ENCODE measurements at places on chromosomes 4 and X.

- DNase-seq = no peak
Observed at GRCh38 chr4:105950701-105951100, 55.4 kb downstream of the NPNT start.

- DNase-seq = no peak
Observed at GRCh38 chrX:119573840-119574393, 446 bp upstream of the UBE2A start.

DNA sequence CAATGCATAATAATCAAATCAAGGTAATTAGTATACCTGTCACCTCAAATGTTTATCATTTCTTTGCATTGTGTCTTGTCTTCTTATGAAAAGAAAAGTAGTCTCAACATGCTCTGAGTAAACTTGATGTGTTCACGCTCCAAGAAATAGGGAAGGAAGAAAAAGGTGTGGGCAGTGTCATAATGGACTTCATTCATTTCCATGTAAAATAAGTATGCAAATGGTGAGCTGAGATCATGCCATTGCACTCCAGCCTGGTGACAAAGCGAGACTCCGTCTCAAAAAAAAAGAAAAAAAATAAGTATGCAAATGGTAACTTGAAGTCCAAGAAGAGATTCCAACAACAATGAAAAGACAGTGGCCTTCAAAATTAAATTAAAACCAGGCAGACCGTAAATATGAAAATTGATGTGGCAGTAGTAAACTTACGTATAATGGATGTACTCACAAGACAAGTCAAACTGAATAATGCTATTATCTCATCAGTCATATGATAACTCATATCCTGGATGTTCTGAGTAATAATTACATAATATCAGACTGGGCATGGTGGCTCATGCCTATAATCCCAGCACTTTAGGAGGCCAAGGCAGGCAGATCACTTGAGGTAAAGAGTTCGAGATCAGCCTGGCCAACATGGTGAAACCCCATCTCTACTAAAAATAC, 6.0 kb upstream of the CWH43 start:
- DNase-seq = no peak

- DNase-seq = no peak
Observed at GRCh38 chrX:138709886-138710791, 1.4 kb downstream of the FGF13 start.

GRCh38 chrX:107857837-107858236, 32.2 kb downstream of the MID2 start:
- no peak for DNase-seq

- no peak for DNase-seq
Observed at GRCh38 chr4:163959932-163960331, 465.4 kb downstream of the TMA16 start.

- no peak for DNase-seq
Observed at GRCh38 chr4:120418146-120418545, 351.5 kb upstream of the MAD2L1 start.

- no peak for DNase-seq
Observed at GRCh38 chr4:20356565-20356964, 104.9 kb downstream of the SLIT2 start.

DNA sequence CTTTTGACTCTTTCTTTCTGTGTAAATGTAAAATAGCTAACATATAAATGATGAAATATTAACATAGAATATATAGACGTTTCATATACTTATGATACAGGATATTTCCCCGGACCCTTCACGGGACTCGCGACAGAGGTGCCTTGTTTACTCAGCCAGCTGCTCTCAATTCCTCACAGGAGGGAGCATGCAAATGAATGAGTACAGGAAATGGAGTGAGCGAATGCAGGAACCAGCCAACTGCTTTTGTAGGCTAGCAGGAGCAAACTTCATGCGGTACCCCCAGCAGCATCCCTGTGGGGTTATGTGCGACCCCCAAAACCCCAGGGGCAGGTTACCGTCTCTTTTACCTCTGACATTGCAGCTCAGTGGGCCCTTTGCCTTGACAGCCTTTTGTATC, 110.3 kb upstream of the PDHA2 start:
- no peak for DNase-seq

DNA sequence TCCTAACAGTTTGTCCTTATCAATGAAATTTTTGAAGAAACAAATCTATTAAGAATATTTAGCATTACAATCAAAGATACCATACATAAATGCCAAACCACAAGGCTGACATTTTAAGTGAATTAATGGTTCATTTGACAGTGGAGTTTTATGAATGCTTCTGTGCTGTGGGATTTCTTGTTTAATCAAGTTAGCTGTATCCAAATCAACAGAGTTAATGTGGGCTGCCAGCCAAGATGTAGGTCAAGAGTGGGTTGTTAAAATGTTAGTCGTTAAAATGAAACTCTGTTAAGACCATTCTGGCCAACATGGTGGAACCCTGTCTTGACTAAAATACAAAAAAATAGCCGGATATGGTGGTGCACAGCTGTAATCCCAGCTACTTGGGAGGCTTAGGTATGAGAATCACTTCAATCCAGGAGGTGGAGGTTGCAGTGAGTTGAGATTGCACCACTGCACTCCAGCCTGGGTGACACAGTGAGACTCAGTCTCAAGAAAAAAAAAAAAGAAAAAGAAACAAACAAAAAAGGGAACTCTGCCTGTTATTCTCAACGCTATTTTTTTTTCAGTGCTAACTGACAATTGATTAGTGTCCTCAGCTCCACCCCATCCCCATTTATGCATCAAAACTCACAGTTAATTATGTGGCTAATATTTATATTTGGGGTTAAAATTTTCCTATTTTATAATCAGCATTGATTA, 20.2 kb downstream of the GPAT3 start:
- DNase-seq = no peak

DNA sequence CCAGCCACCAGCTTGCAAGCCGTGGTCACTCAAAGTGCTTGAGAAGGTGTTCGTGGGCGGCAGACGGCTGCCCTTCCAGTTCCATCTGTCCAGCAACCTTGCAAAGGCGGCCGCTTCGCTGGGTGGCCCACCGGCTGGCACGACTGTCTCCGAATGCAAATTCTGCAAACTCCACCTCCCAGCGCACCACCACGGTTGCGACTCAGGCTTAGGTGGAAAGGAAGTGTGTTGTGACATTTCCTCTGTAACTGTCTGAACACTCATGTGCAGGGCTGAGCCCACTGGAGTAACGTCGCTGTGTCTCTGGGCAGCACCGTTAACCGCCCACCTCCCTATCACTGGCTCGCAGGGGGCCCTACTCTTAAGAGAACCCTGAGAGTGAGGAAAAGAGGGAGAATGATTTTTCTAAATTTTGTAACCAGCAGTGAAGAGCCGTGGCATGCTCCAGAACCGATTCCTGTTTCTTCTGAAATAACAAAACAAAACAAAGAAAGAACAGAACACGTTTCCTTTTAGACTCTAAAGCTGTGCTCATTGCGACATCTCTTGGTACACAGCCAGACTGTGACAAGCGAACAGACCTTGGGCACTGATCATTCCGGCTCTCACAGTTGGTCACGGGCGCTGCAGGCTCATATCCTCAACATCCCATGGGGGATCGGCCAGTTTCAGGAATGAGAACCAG, at the start of gene P2RY8:
TSS of gene P2RY8 (minus strand) at position 155 of the 685 bp plus-strand sequence. CDS start 70,627 bp downstream, outside the sequence.
- DNase-seq = peak; percentile 77

DNA sequence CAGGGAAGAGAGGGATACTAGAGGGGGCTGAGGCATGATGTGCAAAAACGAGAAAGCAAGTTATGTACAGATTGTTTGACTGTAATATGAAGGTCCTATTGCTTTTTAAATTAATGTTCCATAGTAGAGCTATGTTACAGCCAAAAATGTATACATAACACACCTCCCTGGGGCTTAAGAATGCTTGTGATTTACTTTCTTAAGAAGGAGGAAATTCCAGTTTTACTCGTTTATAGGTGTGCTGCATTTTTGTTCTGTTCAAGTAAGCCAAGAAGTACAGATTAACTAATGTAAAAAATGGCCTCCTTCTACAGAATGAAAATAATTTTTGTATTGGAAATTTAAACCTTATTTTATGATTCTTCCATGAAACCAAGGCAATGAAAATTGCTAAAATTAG, 614.4 kb upstream of the NR3C2 start:
- no peak for DNase-seq

DNA sequence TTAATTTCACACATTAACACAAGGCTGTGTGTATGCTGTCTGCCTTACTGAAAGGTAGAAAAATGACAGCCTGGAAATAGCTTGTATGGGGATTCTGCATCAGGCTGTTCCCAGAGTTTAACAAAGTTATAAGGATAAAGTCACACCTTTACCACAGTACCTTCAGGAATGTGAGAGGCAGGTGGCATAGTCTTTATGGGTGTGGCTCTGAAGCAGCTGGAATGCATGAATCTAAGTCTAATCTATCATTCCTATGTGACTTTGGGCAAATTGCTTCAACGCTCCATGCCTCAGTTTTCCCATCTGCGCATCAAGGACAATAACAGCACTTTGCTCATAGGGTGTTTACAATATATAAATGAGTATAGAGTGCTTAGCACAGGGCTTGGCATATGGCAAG, 84.2 kb upstream of the EGFL6 start:
- no peak for DNase-seq

- no peak for DNase-seq
Observed at GRCh38 chr4:111930659-111931058, 214.6 kb upstream of the FAM241A start.

DNA sequence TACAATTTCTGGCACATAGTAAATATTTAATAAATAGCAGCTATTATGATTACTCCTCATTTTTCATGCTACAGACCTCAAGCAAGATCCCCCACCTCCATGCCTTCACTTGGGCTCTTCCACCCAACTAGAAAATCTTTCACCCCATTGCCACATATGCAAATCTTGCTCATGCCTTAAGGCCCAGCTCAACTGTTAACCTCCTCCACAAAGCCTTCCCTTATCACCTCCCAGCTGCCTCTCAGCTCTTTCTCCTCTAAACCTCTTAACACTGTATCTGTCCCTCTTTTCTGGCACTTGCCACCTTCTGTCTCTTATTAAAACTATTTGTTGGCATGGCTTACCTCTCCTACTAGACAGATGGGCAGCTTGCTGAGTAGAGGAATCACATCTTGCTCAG, 51.5 kb downstream of the PJA1 start:
- DNase-seq = no peak

- no peak for DNase-seq
Observed at GRCh38 chr4:23861897-23862296, 27.9 kb downstream of the PPARGC1A start.

GRCh38 chr4:38313999-38314561, 349.9 kb upstream of the KLF3 start:
- DNase-seq = no peak

GRCh38 chrX:153688911-153689590, 1.3 kb downstream of the SLC6A8 start:
- no peak for DNase-seq

- no peak for DNase-seq
Observed at GRCh38 chrX:17836830-17837229, 24.3 kb downstream of the RAI2 start.

- no peak for DNase-seq
Observed at GRCh38 chr4:88949605-88950004, 107.4 kb downstream of the FAM13A start.

- no peak for DNase-seq
Observed at GRCh38 chr4:114072781-114073180, 93.3 kb upstream of the ARSJ start.

DNA sequence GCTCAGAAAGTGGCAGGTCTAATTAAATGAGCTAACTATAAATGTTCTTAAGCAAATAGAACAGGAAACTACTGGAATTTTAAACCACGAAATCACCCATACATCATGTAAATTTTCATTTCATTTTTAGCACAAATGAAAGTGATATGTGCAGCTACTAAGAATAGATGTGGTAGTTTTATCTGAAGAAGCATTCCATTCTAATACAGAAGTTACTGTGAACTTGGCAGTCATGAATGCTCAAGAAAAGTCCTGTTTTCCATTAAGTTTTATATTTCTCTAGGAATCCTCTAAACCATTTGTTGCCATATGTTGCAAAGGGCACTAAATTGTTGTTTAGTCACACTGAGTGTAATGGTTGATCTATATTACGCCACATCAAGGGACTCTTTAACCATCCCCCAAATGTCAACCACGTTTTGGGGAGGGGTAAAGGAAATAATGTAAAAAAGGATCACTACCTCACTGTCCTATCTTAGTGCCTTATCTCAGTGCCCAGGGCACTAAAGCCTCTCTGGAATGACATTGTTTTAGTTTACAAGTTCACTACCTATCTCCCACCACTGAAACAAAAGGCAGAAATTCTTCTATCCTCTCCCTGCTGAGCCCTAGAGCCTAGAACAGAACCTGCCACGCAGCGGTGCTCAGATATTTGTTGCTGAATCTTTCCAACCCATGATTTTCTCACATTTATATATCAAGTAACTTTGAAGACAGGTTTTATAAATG, 118.0 kb downstream of the SHISA3 start:
- no peak for DNase-seq

DNA sequence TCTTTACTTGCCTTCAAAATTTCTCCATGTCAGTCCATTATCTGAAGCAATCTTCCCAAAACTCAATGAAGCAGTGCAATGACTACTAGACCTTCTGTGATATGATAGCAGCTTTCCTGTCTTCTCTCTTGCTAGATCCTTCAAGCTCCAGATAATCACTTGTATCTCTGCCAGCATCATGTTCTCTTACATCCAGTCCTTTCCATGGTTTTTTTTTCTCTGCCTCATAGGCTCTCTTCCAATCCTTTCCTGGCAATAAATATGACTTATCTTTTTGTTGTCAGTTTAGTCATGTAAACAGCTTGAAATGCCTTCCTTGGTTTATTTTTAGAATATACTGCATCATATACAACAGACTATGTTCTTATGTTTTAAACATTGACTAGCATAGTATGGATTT, 193.5 kb downstream of the CFAP299 start:
- DNase-seq = no peak

All from T-cell (primary cell).